Stimulated activated CD8-positive, alpha-beta memory T cell treated with anti-CD3 and anti-CD28 coated beads, Interleukin-15, amount 100 ng/mL, for 1 hour (primary cell): ENCODE measurements at places on chromosomes 7 and 10.

- no peak for DNase-seq
Observed at GRCh38 chr7:128833148-128833945, 3.1 kb downstream of the FLNC start.

DNA sequence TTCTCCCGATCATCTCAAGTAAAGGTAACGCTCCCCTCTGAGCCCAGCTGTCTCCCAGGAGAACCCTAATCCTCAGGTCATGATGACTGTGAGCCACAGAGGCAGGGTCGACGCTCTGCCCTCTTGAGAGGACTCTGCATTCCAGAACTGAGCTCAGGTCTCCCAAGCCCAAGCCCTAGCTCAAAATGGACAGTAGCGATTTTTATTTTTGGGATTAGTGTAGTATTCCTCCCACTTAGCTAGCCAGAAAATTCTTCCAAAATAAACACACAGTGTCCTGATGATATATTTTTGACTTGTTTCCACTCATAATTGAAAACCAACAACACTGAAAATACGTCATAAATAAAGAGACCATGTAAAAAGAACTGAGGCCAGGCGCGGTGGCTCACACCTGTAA lies 462.0 kb upstream of the MGMT start:
- no peak for DNase-seq

- DNase-seq: no peak
Observed at GRCh38 chr10:125608474-125608873, 74.5 kb downstream of the TEX36 start.

DNA sequence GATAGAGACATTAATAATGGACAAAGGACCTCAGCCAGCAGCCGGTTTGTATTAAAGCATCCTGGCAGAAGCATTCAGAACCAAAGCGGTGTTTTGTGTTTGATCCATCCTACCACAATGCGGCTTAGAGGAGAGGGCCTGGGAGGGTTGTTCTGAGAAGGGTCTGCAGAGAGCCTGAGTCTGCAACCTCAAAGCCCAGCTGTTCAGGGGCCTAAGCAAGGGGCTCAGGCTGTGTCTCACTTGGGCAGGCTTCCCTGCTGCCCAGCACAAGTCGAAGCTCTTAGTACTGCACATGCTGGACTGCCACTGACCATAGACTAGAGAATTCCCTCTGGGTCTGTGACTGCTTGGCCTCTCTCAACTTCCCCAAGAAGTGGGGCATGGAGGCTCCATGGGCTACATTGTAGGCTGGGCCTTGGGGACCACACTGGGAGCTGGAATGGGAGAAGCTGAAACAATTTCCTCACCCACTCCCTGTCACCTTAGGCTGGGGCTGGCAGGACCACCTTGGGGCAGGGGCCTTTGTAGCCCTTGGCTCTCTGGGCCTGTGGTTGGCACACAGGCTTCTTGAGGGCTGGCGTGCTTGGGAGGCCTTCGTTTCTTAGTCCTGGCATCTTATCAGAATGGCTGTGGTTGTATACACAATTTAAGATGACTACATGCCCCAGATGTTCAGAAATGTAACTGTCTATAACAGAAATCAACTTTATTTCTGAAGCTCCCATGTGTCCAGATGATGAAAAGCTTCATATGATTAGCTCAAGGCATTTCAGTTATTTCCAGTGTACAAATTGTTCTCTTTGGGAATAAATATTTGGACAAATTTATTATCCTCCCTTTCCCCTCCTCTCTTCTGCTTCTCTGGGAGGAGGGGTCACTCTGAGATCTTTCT lies 44.5 kb downstream of the LRRC18 start:
- no peak for DNase-seq

DNA sequence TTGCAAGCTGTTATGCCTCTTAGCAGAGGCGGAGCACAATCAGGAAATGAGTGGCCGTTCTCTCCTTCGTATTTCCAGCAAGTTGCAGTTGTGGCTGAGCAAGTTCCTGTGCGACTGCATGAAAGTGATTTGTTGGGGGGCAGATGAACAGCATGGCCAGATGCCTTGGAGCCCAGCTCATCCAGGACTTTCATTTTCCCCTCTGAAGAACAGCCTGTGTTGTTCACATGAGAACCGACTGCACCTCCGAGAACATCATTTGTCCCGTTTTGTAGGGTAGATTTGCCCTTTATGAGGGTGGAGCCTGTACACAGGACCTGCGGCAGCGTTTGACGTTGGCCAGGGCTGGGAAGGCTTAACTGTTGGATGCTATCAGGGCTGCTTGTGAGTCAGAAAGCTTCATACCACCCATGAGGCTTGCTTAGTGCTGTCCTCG lies 4.4 kb downstream of the BAG3 start:
- no peak for DNase-seq

- DNase-seq: no peak
Observed at GRCh38 chr7:138154661-138155060, 78.4 kb downstream of the AKR1D1 start.

DNA sequence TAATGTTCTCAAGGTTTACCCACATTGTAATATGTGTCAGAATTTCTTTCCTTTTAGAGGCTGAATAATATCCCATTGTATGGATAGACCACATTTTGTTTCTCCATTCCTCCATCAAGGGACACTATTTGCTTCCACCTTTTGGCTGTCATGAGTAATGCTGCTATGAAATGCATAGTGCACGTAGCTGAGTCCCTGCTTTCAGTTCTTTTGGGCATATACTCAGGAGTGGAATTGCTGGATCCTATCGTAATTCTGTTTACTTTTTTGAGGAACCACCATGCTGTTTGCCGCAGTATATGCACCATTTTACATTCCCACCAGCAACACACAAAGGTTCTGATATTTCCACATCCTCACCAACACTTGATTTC lies 60.0 kb downstream of the PRF1 start:
- DNase-seq: no peak

- no peak for DNase-seq
Observed at GRCh38 chr10:17831341-17831740, 22.2 kb downstream of the MRC1 start.
